Upper lobe of left lung (tissue), 6 donors: ENCODE measurements at places on chromosomes 2 and 18. TPM values are rescaled to one million over a fixed set of nuclear protein-coding genes. Genes with fewer than 3 reads are reported as not detected.

DNA sequence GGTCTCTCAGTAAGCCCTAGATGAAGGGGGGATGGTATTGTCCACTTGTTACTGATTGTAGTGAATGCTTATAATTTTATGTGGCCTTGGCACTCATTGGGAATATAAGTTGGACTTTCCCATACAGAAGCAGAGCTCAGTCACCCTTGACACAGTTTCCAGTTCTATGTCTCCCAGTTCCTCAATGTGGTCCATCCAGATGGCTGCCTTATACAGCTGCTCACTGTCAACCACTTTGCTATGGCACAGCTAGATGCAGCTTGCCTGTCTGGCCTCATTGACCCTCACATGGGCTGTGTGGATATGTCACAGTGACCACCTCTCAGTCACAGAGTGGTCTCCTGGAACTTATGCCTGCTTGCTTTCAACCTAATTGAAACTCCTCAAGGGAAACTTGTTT, 21.7 kb downstream of the SLC39A6 start:
- DNase-seq = no peak

DNA sequence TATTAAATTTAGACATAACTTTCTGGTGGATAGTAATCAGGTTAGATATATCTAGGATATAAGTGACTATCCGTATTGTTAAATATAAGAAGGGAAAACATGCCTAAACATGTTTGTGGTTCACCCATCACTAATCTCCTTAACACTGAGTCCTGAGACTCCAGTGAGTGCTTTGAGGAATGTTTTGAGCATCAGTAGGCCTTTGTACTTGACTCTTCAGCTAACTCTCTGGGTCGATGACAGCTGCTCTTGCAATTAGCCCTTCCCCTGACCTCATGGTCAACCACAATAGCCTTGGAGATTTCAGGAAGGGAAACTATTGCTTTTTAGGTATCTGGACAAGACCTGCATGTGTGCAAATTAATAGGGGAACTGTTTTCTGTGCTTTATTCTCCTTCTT, 716.8 kb downstream of the EPHA4 start:
- DNase-seq = no peak

TLK1 gene
- 51.5 TPM for total RNA-seq

DNA sequence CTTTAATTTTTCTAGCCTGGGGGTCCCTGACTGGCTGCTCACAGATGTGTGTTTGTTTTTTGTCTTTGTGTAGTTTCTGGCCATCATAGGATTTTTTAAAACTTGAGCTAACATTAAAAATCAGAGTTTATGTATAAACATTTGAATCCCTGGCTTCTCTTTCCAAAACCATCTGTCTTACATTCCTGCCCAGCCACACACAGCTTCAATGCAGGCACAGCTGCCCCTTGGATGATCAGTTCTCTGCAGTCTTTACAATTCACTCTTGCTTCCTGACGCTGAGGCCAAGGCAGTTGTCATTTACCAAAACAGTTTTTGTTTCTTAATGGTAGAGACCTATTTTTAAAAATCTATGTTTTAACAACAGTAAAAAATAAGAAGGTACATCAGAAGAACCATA, 169.2 kb upstream of the LRRTM1 start:
- no peak for DNase-seq
